NCI-H2081 treated with DMSO at 0.1 percent for 48 hours (cell line): ENCODE measurements at places on chromosomes 1 and 21.

DNA sequence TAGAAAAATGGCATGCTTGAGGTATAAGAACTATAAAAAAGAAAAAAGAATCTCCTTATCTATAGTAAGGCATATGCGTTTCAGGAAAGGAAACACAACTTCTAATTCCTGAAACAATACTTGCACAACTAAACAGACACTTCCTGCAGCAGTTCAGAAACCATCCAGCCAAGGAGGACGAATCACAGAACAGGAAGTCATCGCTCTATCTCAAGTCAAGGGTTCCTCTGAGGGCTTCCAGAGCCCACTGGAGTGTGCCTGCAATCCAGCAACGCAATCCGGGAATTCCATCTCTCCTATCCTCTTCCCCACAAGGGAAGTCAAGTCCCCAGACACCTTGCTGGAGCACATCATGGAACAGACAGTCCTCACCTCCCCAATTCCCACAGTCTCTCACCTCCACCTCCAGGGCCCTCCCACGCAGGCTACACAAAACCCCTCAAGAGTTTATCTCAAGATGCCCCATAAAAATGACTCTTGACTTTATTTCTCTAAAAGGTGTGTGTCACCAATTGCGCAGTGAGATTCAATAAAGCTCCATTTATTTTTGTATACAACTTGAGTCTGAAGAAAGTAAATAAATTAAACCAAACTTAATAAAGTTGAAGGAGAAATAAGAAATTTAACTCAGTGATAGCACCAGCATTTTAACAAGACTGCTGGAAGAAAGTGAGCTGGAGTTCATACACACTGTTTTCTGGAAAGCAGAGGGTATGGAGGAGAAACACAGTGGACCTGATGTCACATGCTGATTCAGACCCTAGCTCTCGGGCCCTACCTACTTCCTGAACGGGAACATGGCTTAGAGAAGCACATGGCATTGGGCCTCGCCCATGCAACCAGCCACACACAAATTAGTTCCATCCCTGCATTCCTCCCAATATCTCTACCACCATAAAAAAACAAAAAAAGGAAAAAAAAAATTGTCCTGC is 39.9 kb downstream of the SIPA1L2 start:
- DNase-seq: no peak

DNA sequence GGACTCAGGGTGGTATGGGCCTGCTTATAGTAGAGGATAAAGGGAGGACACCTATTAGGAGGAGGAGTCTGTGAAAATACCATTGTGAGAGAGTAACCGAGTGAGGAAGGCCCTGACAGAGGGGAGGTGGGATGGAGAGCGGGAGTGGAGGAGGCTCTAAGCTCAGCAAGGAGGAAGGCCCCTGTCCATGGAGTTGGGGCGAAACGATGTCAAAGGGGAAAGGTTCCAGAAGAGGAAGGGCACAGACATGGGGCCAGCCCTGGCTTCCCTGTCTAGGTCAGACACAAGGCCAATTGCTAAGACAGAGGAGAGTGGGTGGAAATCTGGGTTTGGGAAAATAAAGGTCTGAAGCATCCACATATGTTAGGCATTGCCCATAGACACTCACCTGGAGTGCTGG is 44.2 kb downstream of the ELK4 start:
- no peak for DNase-seq

DNA sequence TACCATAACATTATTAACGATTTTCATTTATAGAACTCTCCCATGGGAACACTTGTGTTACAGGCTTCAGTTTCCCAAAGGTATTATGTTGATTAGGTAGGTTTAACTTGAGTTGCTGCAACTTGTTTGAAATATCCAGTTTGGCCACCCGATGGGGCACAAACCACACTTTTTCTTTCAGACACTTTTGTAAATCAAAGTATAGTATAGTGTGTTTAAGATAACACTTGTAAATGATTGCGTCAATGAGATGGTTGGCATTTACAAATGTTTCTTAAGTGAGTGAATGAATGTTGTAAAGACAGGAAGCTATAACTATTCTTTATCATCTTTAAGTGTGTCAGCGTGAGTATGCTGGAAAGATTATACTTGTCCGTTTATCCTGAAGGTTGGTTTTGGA is 4.3 kb downstream of the XPR1 start:
- DNase-seq: no peak

DNA sequence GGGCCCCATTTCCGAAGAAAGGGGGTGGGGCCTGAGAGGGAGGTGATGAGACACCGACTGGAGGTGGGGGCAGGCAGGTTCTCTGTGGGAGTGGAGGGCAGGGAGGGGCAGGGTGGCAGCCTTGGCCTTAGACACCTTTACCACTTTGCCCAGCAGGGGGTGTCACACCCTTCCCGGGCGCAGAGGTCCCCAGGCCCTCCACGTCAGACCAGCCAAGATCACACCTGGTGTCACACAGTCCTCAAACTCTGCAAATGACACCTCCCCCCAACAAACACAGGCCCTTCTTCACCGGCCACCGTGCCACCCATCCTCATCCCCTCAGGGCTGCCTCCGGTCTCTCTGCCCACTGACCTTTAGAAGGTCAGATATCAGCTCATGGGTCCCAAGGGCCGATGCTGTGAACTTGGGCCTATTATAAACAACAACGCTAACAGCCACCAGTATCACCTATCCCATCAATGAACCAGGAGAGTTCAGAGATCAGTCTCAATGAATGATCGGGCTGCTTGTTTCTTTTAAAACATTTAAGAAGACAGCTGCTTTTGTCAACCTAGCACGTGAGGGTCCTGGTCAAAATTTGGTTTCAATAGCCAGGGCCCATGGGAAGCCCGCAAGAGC is 103.9 kb downstream of the CASZ1 start:
- no peak for DNase-seq

DNA sequence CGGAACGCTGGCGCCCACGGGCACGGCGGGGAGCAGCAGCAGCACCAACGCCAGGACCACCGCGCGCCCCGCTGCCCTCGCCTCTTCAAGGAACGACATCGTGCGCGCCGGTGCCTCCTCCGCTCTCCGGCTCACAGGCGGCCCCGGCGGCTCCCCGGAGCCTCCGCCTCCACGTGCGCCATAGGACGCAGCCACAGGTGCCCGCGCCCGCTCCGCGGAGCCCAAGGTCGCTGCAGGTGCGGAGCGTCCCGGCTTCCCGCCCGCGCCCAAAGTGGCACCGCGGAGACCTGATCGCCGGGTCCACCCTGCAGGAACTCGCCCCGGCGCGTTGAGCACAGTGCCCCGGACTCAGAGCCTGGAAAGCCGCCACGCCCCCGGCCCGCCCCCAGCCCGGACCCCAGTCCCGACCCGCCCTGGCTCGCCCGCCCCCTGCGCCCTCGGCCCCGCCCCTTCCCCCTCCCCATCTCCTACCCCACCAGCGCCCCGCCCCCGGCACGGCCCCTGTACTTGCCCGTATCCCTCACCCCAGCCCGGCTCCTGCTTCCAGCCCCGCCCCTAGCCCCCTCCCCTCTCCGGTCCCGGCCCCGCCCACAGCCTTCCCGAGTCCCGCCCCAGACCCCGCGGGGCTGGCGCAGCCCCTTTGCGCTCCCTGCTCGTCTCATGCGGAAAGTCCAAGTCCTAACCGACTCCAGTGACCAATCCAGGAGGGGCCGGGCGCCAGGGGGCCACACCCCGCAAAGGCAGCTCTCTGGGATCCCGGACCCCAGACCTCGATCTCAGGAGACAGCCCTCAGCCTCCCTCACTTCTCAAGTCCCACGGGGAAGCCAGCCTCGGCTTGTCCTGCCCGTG is at the start of gene MEGF6:
Gene MEGF6 (minus strand): TSS at position 339 of the 850 bp plus-strand sequence. CDS start 240 bp downstream, at position 99.
- DNase-seq: no peak

DNA sequence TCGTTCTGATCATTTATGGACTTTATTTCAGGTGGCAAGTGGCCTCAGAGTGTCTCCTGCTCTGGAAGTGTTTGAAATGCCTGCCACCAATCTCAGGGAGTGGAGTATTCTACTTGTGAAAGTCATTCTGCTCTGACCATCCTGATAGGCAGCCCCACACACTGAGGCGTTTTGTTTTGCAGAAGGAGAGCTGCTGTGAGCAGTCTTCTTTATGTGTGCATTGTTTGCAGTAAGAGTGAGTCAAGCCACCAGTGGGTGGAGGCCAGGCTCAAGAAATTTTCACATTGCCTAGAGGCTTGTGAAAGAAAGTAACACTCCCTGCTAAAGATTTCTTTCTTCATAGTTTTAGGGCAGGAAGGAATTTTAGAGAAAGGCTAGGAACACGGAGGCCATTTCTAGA is 204.4 kb downstream of the SLC35F3 start:
- no peak for DNase-seq

GRCh38 chr1:145805057-145805456 is 18.8 kb downstream of the RNF115 start:
- no peak for DNase-seq

- DNase-seq: no peak
Observed at GRCh38 chr1:33805988-33806387, 57.9 kb upstream of the HMGB4 start.

- DNase-seq: no peak
Observed at GRCh38 chr1:36554323-36554628, 71.6 kb upstream of the CSF3R start.
